ENCODE measurements at places on chromosomes 2 and 18.
A peak's percentile ranks its signal among the peaks of the same experiment; 100 is the strongest.

GRCh38 chr2:212254339-212254738 is 284.3 kb downstream of the ERBB4 start:
- no peak for DNase-seq

- DNase-seq, result no peak
Measured at GRCh38 chr2:179444056-179444455, 179.4 kb upstream of the SESTD1 start.

GRCh38 chr2:231530099-231531011 is at the start of gene NMUR1:
TSS of gene NMUR1 (minus strand) at chr2:231530445. CDS start at chr2:231530361, 84 bp downstream.
- peak; percentile 72 for DNase-seq

DNA sequence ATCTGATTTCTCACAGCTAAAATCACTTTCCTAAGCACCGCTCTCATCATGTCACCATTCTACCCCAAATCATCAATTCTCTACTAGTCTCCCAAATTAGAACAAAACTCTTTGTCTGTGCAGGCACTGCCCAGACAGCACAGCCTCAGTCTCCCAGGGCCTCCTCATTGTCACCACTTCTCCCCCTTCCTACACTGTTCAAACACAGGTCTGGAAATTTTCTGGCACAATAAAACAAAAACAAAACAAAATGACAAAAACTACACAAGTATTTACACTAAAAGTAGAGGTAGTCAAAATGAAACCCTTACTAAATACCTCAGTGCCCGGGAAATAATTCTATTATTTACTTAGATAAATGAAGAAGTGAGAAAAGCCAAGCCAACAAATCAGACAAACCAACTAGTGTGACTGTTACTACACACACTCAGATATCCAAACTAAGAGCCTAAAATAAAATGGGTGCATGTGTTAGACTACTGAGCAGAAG is 156.2 kb upstream of the DNMT3A start:
- DNase-seq, result no peak

- no peak for DNase-seq
Measured at GRCh38 chr2:7027411-7027810, 110.2 kb downstream of the RNF144A start.

- DNase-seq, result no peak
Measured at GRCh38 chr18:32867936-32868335, 95.1 kb upstream of the KLHL14 start.

DNA sequence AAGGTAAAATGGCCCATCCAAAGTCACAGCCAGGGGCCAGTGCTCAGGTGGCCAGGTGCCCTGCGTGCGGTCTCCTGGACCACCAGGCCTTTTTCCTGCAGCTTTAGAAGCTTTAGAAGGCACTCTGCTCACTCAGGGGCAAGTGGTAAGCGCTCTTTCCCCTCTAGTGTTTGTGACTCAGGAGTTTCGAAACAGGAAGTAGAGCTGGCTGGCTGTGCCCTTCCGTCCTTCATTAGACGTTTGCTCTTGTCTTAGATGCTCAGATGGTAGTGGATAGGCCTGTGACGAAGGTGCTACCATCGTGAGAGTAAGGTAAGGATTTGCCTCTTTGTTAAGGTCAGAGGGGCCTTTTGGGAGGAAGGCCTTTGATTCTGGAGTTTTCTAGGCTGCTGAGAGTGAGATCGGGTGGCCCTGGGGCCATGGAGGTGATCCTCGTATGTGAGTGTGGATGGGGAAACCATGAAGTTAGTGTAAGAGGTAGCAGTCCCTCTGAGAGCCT is at the start of gene CASP8:
CASP8 (plus strand) TSS at position 235 of the 499 bp plus-strand sequence. CDS start 5,951 bp downstream, outside the sequence.
- peak; percentile 45 for DNase-seq

DNA sequence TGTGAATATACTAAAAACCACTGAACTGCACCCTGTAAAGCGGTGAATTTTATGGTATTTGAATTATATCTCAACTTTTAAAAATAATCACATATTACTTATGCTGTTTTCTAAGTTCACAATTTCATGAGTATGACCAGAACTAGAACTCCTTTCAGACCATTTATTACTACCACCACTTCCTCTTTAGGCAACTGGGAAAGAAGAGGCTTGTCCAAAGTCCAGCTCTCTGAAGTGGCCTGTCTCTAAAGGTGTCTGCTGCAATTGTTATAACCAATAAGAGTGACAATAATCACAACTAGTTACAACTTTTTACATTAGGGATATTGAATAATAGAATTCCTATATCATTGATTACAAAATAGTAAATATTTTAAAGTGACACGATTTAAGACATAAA is 267.9 kb upstream of the PIK3C3 start:
- no peak for DNase-seq

GRCh38 chr2:224142397-224143312 is 103.6 kb upstream of the SERPINE2 start:
- DNase-seq, result no peak

DNA sequence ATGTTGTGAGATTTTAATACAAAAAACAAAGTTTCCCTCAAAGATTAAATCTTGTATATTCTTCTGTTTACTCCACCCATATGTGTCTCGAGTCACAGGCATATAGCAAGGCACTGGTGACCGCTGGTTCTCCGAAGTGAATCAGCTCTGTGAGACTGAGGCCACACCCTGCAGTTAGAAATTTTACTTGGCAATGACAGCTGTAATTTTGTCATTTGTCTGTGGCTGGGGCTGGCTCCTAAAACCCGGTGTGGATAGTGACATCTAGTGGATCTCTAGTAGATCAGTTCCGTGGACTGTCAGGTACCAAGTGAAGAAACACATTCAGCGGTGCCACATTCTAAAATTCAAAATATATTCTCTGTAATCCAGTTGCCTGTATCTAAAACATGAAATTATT is 278.0 kb downstream of the NEDD4L start:
- peak; percentile 36 for DNase-seq

DNA sequence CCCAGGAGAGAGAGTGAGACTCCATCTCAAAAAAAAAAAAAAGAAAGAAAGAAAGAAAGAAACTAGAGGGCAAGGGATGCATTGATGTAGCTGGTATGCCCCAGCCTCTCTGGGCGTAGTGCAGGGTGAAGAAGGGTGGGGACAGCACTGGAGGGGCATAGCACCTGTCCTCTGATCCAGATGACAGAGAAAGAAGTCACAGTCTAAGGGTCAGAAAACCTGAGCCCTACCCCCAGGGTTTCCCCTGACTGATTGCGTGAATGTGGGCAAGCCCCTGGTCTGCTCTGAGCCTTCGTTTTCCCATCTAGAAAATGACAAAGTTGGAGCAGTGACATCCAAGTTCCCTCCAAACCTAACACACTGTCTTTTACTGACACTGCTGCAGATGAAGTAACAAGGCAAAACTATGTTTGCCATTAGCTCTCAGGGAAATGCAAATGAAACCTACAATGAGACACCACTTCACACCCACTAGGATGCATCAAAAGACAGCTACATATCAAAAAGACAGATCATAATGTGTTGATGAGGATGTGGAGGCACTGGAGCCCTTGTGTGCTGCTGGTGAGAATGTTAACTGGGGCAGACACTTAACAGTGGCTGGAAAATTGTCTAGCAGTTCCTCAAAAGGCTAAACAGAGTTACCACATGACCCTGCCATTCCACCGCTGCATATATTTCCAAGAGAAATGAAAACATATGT is 19.5 kb upstream of the YWHAQ start:
- no peak for DNase-seq

GRCh38 chr18:2030647-2031046 is 540.7 kb downstream of the METTL4 start:
- DNase-seq, result no peak

DNA sequence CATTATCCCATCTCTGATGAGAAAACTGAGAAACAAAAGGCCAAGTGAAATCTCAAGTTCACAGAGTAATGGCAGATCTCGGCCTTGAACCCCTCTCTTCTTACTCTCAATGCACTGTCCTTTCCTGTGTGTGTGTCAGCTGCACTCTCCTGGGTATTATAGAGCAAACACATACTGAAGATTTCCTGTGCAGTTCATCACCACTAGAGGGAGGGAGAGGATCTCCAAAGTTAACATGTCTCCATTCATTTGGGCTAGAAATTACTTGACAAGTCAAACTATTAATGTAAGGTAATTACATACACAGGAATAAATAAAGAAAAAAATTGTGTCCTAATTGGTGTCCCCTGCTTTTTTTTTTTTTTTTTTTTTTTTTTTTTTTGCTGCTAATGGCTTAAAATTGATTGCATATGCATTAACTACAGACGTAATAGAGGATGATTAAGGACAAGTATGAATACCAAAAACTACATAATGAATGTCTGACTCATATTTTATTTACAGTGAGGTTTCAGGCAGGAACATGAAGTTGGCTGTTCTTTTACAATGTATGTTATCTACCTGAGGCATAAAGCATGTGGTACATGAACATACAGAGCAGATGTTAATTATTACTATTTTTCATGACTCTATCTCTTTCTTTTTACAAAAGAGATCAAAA is 269.2 kb downstream of the NYAP2 start:
- DNase-seq, result no peak

DNA sequence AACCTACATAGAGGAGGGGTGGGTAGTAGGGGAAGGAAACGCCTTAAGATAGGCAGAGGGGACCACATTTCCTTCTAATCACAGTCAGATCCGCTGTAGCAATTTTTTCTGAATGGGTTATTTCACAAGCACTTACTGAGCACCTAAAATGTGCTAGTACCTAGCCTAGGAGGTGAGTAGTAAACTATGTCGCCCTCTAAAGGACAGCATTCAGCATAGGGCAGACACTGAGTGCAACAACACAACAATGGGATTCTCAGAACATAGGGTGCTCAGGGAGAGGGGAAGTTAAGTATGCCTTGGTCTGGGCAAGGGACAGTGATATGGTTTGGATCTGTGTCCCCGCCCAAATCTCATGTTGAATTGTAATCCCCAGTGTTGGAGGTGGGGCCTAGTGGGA is 166.1 kb upstream of the RAB6C start:
- no peak for DNase-seq

GRCh38 chr2:217703102-217703501 is 299.7 kb downstream of the TNS1 start:
- DNase-seq, result no peak

- DNase-seq, result no peak
Measured at GRCh38 chr2:201158111-201158929, 24.6 kb upstream of the CASP10 start.

DNA sequence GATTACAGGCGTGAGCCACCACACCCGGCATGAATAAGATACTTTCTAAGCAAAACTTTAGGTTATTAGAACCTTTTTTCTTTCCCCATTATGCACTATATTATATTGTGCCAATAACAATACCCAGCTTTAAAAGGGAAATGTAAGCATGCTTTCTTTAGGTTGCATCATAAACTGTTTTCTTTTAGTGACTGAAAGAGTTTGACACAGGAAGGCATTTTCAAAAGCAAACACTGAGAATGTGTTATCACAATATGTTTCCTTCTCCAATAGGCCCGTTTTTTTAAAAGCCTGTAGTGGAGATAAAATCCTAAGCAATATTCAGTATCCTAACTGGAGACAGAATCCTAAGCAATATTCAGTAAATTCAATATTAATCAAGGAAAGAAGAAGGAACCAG is 16.7 kb upstream of the EPB41L5 start:
- DNase-seq, result no peak
